ENCODE measurements at places on chromosomes 7 and 10.

- DNase-seq: no peak
Observed at GRCh38 chr10:61529208-61529607, 76.0 kb upstream of the TMEM26 start.

- DNase-seq: no peak
Observed at GRCh38 chr7:22675917-22676343, 51.1 kb upstream of the IL6 start.

GRCh38 chr10:84118395-84119006, 20.8 kb upstream of the GHITM start:
- DNase-seq: no peak

GRCh38 chr7:17787257-17787656, 153.0 kb downstream of the SNX13 start:
- DNase-seq: no peak

DNA sequence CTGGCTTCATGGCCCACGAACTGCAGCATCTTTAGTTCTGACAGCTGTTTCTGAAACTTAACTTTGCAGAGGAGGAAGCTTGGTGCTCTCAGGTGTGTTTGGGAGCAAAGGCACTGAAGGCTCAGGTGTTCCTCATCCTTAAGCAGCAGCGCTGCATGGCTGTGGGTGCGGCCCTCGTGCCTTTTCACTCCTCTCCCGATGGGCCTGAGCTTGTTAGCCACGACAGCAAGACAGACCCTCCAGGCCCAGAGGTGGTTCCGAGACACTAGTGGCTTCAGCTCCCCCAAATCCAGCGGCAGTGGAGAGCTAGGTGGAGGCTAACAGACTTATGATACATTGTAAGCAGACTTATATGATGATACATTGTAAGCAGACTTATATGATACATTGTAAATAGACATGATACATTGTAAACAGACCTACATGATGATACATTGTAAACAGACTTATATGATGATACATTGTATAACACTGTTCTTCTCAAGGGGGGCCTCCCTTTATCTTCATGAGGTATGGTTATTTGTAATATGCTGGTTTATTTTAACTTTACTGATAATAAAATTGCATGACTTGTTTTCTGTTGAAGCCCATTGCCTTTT, 14.1 kb downstream of the PFKP start:
- DNase-seq: no peak

DNA sequence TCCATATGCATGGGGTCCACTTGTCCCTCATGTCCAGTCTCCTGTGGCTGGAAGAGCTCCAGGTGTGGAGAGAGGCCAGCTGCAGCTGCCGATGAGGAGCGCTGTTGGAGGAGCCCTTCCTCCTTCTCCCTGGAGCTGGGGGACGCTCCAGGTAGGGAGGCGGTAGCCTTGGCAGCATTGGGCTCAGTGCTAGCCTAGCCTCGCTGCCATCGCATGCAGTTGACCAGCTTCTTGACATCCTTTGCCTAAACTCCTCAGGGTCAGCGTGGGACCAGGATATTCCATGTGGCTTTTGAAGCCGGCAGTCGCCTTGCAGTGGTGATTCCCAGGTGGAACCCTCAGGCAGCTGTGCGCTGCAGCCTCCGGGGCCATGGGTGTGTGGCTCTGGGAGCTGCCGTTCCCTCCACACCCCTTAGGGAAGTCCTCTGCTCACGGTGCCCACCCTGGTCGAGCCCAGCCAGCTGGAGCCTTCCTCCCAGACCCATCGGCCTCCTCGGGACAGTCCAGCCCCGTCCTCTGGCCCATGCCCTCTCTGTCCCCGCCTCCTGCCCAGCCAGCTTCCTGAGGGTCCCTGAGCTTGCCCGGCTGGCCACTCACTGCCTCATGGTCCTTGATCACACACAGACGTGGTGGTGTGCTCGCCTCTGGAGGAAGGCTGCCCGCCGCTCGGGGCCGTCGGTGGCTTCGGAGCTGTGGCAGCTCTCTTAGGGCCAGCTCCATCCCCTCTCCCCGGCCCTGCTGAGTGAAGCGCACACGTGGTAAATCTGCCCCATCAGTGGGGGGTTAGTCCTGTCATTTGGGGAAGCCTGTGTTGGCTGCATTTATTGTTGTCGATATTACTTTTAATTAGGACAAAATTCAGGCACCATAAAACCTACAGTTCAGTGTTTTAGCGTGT, 21.2 kb downstream of the INPP5A start:
- DNase-seq: no peak

- no peak for DNase-seq
Observed at GRCh38 chr10:96288151-96288621, 16.0 kb upstream of the DNTT start.

- no peak for DNase-seq
Observed at GRCh38 chr10:681670-682318, 7.7 kb downstream of the DIP2C start.

DNA sequence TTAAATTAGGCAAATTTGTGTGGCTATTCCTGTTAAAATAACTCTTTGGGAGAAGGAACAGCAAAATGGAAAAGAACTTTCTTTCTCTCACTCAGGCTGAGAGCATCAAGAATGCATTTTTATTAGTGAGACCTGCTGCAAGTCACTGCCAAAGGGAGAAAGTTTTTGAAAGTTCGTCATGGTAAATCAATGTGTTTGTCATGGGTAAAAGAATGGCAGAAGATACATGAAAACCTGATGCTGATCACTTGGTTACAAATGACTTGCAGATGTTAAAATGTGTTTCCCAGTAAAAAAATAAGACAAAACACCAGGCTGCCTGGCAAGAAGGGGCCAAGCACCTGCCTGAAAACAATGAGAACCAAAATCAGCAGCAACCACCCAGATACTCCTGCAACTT, 484.7 kb upstream of the NRP1 start:
- DNase-seq: no peak

GRCh38 chr7:116249969-116250553, 39.7 kb downstream of the TES start:
- DNase-seq: no peak

DNA sequence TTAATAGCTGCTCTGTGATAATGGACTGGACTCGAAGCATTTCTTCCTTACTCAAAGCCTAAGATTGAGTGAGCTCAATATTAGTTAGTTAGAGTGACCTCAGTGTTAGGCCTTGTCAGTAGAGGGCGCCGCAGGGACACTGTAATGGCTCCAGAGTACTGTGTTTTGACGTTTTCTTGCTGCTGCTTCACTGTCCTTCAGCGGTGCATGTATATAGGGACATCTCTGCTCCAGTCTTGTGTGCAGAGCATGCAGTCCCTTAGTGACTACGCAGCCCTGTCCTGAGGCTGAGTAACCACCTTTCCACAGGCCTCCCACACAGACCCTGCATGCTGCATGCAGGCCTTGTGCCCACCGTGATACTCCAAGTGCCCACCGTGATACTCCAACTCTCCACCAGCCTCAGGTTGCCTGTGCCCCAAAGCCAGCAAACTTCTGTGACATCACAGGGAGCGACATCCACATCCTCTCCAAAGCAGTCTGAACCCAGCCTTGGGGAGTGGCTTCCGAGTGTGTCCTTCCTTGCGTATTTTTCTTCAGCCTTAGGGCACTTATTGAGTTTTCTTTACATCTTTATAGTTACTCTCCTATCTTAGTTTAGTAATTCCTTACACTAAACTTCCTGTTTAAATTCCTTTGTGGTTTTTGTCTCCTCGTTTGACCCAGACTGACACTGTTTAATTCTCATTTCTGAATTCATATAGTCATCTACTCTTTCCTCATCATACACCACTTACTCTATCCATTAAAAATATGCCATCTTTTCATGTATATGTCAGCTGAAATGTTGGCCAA, 118.2 kb downstream of the JAZF1 start:
- no peak for DNase-seq

- DNase-seq: no peak
Observed at GRCh38 chr7:86760236-86760635, 116.5 kb downstream of the GRM3 start.

- no peak for DNase-seq
Observed at GRCh38 chr10:86310702-86311101, 55.9 kb downstream of the GRID1 start.

DNA sequence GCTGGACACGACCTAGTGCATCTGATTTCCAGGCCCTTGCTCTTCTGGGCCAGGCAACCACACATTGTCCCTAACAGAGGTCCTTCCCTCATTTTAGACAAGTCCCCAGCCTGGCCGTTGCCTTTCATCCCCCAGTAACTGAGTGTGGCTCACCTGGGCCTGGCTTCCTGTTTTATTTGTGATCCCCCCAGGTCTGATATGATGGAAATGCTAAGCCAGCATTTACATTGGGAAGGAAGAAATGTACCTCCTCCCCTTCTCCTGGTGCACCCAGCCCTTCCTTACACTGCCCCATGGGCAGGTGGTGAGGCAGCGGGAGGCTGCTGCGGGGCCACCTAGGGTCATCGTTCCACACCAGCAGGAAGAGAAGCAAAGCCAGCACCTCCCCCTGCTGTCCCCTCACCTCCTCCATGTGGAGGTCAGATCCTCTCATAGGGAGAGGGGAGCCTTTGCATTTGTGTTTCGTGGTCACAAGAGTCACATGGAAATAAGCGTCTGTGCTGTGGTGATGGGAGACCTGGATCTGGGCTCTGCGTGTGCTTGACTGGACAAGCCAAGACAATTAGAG, 108.8 kb downstream of the GLRX3 start:
- DNase-seq: no peak

DNA sequence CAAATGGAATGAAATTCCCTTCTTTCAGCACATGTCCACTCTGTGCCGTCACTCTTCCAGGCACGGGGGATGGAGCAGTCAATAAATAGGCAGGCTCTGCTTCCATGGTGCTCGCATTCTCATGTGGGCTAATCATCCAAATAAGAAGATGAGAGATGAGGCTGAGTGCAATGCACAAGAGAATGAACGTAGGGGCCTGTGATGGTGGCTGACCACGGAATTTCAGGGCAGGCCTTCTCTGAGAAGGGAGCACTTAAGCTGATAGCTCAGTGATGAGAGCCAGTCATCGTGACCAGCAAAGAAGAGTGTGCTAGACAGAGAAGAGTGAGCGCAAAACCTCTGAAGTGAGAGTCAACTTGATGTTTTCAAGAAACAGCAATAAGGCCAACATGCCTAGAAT, 47.9 kb downstream of the TAF3 start:
- no peak for DNase-seq

- no peak for DNase-seq
Observed at GRCh38 chr7:81399471-81399870, 370.4 kb downstream of the HGF start.

GRCh38 chr7:44970523-44971051, 8.2 kb downstream of the MYO1G start:
- no peak for DNase-seq

GRCh38 chr7:150307129-150307528, 16.0 kb upstream of the LRRC61 start:
- DNase-seq: no peak

DNA sequence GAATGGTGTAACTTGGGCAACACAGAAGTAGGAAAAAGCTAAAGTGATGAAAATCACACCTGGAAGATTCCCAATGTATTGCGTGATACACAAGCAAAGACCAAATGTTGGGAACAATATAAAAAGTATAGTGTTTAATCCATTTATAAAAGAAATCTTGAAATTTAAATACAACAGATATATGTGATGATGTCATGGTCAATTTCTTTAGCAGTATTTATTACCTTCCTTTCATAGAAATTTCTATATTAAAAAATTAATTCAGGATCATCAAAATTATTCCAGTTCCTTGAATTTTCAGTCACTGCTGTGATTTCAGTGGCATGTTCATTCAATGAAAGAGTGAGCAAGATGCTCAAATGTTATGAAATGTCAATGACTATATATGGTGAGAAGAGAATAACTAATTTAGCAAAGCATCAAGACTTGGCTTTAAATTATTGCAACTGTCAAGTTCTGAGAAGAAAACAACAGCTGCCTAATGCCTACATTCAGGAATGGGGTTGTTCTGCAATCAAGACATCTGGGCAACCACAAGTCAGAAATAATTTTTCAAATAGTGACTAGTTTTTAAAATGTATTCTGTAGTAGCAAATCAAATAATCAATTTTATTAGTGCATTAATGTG, 308.8 kb downstream of the SEMA3D start:
- no peak for DNase-seq

DNA sequence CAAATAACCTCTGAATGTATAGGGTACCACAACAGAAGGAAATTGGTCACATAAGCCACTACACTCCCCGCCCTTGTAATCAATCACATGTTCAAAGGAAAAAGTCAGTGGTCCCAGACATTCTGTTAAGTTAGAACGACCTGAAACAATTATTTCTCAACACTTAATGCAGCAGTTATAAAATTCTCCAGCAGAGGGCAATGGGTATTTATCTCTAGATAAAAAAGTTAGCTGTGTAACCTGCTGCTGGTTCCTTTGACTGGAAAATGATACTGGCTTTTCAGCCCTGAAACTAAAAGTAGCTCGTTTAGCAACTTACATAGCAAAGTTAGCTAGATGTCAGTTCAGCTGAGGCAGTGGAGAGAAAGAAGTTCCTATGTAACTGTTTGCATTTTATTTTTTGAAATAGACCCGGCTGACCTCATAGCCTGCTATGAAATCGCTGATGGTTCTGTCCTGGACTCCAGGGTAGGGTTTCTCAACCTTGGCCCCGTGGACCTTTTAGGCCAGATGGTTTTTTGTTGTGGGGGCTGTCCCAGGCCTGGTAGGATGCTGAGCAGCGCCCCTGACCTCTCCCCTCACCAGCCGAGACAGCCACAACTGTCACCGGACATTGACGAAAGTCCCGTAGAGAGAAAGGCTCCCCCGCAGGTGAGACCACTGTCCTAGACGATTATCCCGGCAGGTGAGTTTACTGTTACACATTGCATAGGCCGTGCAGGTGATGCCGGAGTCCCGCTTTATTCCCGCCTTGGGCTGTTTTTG, 40.2 kb upstream of the PROSER2 start:
- DNase-seq: peak; percentile 15

DNA sequence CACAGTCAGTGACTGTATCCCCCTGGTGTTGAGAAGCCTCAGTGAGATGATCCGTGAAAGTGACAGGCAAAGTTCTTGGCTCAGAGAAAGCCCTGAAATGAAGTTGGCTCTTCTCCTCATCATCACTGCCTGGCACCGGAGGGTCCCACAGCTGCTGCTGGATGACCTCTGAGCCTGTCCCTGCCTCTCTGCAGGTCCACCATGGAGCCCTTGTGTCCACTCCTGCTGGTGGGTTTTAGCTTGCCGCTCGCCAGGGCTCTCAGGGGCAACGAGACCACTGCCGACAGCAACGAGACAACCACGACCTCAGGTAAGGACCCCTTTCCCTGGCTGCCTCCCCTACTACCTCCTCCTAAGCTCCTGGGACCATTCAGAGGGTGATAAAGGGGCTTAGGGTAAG, 85.5 kb downstream of the MKI67 start:
- no peak for DNase-seq

DNA sequence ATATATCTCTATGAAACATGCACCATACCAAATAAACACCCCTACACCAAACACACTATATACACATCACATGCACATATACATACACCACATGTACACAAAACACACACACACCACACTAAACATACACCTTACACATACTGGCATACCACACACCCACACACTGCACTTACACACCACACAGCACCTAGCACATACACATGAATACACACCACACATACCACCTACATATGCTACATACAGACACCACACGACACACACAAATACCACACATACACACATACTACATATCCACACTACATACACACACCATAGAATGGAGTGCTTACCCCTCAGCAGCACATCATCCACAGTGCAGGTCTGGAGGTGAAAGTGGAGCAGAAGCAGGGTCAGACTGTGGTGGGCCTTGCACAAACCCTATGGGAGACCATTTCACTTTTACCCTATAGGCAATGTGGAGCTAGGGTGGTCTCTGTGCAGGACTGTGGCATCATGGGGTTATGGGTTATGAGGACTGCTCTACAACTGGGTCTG, 64.6 kb downstream of the WDFY4 start:
- no peak for DNase-seq

- DNase-seq: no peak
Observed at GRCh38 chr7:26185131-26185843, 15.3 kb downstream of the HNRNPA2B1 start.

Measured in HS-27A (cell line).